ENCODE measurements at places on chromosomes 1 and 21. TPM values are rescaled to one million over a fixed set of nuclear protein-coding genes. Genes with fewer than 3 reads are reported as not detected.

Gene FAAH
- total RNA-seq = 10.7 TPM

Gene OR6K3
- total RNA-seq = not detected

Gene ESRRG
- not detected for total RNA-seq

Gene DCDC2B
- not detected for total RNA-seq

Gene PLPPR4
- total RNA-seq = not detected

Gene EEIG2
- total RNA-seq = 10.7 TPM

Gene GPR37L1
- not detected for total RNA-seq

DNA sequence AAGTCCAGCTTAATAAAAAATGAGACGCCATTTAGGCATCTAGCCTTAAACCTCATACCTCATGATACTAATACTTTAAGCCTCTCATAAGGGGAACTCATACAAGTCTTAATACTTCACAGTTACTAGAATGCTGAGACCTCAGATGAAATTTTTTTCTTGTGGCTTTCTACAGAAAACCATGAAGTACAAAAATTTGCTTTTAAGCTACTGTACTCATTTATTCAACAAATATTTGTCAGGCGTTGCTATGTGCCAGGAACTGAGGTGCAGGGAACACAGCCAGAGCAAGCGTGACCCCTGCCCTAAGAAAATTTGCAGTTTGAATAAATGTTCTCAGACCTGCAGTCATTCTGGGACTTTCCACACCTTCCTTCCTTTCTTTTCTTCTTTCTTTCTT, 150.6 kb downstream of the MRPL39 start:
- peaks cover 9% of the 10 kb centered on the region for H3K4me1 ChIP-seq
- H3K4me3 ChIP-seq = no peak overlapping the region
- H3K27ac ChIP-seq = peak overlapping the region; percentile 62
- no peaks in the 10 kb centered on the region for H3K27me3 ChIP-seq

- no peak overlapping the region for H3K27ac ChIP-seq
- H3K4me3 ChIP-seq = no peak overlapping the region
- no peaks in the 10 kb centered on the region for H3K4me1 ChIP-seq
- no peaks in the 10 kb centered on the region for H3K36me3 ChIP-seq
- no peaks in the 10 kb centered on the region for H3K27me3 ChIP-seq
These were observed 81.0 kb upstream of the LHX8 start for GRCh38 chr1:75053207-75053606.

DNA sequence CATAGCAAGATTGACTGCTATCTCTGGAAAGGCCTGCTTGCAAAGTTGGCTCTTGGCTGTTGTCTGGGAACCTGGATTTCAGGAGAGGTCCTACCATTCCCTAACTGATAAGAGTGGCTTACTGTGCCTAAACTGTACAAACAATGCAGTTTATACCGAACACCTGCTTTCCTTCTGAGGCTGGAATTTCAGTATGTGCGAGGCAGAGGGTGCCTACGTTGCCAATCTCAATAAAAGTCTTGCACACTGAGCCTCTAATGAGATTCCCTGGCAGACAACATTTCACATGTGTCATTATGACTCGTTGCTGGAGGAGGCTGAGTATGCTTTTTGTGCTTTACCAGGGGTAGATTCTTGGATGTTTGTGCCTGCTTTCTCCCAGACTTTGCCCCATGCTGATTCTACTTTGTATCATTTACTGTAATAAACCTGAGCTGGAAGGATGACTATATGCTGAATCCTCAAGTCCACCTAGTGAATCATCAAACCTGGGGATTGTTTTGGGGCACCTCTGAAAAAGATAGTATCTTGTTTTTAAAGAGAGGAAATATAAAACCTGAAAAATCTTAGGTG, 58.9 kb upstream of the GNG4 start:
- no peaks in the 10 kb centered on the region for H3K27me3 ChIP-seq
- no peak overlapping the region for H3K27ac ChIP-seq
- H3K36me3 ChIP-seq = peaks cover 6% of the 10 kb centered on the region
- no peak for DNase-seq
- H3K4me1 ChIP-seq = no peaks in the 10 kb centered on the region
- H3K4me3 ChIP-seq = no peak overlapping the region

- peaks cover 45% of the 10 kb centered on the region for H3K4me1 ChIP-seq
- no peaks in the 10 kb centered on the region for H3K36me3 ChIP-seq
- no peaks in the 10 kb centered on the region for H3K27me3 ChIP-seq
- no peak for DNase-seq
These were observed 535.9 kb downstream of the MATN1 start for GRCh38 chr1:30187413-30188023.

DNA sequence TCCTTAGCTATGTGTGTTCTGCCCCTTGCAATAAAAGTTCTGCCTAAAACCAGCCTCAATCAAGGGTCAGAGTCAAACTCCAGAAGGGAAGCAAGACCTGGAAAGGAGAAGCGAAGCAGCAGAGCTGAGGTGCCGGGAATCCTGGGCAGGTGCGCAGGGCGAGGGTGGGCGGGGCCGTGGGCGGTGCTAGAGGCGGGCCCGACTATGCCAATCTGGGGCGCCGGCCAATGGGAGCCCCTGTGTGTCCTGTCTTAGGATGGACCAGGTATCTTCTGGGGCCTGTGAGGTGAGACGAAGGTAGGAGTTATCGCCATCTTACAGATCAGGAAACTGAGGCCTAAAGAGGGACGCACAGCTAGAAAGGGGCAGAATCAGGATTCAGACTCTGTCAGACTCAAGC, 120.3 kb downstream of the PTPRU start:
- H3K27ac ChIP-seq = no peak overlapping the region
- no peak for DNase-seq
- H3K36me3 ChIP-seq = no peaks in the 10 kb centered on the region
- no peaks in the 10 kb centered on the region for H3K4me1 ChIP-seq
- H3K4me3 ChIP-seq = no peak overlapping the region

DNA sequence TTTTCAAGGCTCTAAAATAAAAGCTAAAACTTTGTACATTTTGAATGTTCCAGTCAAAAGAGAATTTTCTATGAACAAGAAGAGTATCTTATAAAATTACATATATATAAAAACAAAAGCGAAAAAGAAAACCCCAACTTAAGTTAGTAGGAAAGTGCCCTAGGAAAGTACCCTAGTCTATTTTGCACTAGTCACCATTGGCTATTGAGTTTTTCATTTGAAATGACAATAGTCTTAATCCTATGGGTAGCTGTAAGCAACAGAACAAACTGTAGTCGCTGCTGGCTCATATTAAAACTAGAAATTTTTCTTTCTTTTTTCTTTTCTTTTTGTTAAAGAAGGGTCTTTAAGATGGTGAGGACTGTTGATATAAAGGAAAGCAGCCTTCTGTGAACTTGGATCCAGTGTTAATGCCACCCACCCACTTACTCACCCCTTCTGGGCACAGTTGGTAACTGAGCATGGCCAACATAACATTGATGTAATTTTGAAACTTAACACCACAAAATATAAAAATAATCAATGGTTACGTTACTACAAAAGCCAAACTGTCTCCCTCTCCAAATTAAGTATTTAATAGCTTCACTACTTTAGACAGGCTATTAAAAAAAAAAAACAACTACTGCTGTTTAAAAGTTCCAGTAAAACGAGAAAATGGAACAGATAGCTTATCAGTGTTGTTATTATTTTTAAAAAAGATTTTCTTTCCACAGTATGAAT, 177.0 kb downstream of the EIF4G3 start:
- DNase-seq = no peak
- H3K4me3 ChIP-seq = no peak overlapping the region
- no peaks in the 10 kb centered on the region for H3K27me3 ChIP-seq

DNA sequence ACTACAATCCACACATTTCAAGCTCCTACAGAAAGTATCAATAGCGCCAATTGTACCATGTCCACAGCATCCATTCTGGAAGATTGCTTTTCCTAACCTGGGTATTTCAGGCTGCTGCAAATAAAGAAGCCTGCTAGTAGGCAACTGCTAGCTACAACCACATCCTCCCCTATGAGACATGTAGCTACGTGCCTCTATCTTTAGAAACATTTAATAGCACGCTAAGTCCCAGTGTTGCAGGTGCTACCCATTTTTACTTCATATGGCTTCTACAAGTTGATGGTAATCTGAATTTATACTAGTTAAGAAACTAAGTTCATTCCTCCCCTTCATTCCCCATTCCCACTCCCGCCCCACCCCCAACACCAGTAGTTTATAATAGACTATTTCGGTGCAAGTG, 7.4 kb upstream of the AMPD1 start:
- no peak overlapping the region for H3K4me3 ChIP-seq
- no peaks in the 10 kb centered on the region for H3K4me1 ChIP-seq
- H3K27me3 ChIP-seq = no peaks in the 10 kb centered on the region
- DNase-seq = no peak
- peaks cover 7% of the 10 kb centered on the region for H3K36me3 ChIP-seq

GRCh38 chr1:228706305-228706704, 29.0 kb upstream of the RHOU start:
- H3K4me3 ChIP-seq = no peak overlapping the region
- no peaks in the 10 kb centered on the region for H3K27me3 ChIP-seq
- H3K27ac ChIP-seq = no peak overlapping the region
- no peaks in the 10 kb centered on the region for H3K4me1 ChIP-seq
- DNase-seq = no peak
- no peaks in the 10 kb centered on the region for H3K36me3 ChIP-seq

GRCh38 chr1:110502402-110503151, 16.4 kb downstream of the KCNA10 start:
- H3K36me3 ChIP-seq = no peaks in the 10 kb centered on the region
- DNase-seq = no peak
- no peak overlapping the region for H3K27ac ChIP-seq
- H3K27me3 ChIP-seq = no peaks in the 10 kb centered on the region
- no peak overlapping the region for H3K4me3 ChIP-seq
- no peaks in the 10 kb centered on the region for H3K4me1 ChIP-seq

DNA sequence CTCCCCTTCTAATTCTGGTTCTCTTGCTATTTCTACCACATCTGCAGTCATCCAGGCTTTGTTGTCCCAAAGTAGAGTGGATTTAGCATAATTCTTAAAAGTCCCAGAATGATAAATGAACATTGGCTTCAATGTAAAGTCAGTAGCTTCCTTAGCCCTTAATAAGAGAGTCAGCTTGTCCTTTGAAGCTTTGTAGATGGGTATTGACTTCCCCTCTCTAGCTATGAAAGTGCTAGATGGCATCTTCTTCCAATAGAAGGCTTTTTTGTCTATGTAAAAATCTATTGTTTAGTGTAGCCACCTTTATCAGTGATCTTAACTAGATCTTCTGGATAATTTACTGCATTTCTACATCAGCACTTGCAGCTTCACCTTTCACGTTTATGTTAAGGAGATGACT, 181.4 kb upstream of the B3GALT2 start:
- no peaks in the 10 kb centered on the region for H3K36me3 ChIP-seq
- H3K27ac ChIP-seq = peak overlapping the region; percentile 33
- peak overlapping the region; percentile 46 for H3K4me3 ChIP-seq
- H3K27me3 ChIP-seq = no peaks in the 10 kb centered on the region
- peaks cover 15% of the 10 kb centered on the region for H3K4me1 ChIP-seq
- DNase-seq = peak; percentile 4

DNA sequence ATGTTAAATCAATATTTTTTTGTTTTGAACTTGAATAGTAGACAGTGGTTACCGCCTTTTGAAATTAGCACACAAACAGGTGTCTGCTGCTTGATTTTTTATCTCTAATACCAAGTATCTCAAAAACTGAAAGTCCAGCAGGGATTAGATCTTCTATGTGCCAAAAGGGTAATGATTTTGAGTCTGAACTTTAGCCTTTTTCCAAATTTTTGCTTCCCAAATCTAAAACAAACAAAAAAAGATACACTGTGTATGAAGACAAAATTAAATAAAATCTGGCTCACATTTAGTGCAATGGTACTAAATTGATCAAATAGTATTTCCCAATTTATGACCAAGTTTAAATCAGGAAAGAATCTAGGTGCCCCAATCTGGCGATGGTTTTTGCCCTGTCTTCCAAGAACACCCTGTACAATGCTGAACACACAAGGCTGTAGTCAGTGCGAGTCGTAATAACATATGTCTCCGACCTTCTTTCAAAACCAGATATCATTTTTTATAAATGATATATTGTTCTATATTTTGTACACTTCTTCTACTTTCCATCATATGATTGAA, 40.5 kb downstream of the PLPPR4 start:
- H3K27me3 ChIP-seq = no peaks in the 10 kb centered on the region
- H3K4me1 ChIP-seq = no peaks in the 10 kb centered on the region
- H3K4me3 ChIP-seq = no peak overlapping the region
- no peaks in the 10 kb centered on the region for H3K36me3 ChIP-seq
- no peak for DNase-seq
- no peak overlapping the region for H3K27ac ChIP-seq

DNA sequence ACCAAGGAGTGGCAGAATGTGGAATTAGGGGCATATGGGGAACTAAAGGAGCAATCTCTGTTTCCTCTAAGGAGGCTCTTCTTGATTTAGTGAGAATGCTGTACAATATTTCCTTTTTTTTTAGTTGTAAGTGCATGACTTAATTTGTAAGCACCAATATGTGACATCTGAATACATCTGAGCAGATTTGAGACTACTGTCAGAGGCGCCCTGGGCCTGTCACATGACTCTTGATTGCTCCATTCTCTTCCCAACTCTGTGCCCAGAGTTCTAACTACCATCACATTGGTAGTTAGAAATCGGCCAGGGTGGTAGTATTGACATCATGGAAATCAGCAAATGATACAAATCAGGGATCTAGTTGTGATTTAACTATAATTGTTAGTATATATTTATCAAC, 110.1 kb upstream of the LMO4 start:
- H3K4me3 ChIP-seq = no peak overlapping the region
- H3K27ac ChIP-seq = no peak overlapping the region
- H3K36me3 ChIP-seq = no peaks in the 10 kb centered on the region
- no peaks in the 10 kb centered on the region for H3K4me1 ChIP-seq
- no peak for DNase-seq

- no peaks in the 10 kb centered on the region for H3K27me3 ChIP-seq
- no peaks in the 10 kb centered on the region for H3K4me1 ChIP-seq
- H3K4me3 ChIP-seq = no peak overlapping the region
- no peak for DNase-seq
- H3K36me3 ChIP-seq = no peaks in the 10 kb centered on the region
These were observed 150.1 kb upstream of the IVNS1ABP start for GRCh38 chr1:185467122-185467521.

DNA sequence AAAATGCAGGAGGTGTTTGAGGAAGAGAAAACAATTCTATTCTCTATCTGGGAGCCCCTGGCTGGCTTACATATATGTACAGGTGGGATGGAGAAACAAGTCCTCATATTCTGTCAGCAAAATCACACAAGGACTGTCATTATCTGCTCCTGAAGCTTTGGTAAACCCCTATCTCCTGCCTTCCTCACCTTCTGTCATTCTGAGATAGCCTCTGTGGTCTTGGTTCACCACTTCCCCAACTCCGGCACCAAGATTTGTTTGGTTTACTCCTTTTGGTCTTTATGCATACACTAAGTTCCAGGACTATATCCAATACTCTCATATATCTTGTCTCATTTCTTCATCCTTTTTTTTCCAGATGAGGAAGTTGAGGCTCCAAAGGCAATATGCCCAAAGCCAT, 551.1 kb downstream of the PLPP3 start:
- H3K4me1 ChIP-seq = no peaks in the 10 kb centered on the region
- DNase-seq = no peak
- no peak overlapping the region for H3K4me3 ChIP-seq
- no peak overlapping the region for H3K27ac ChIP-seq

DNA sequence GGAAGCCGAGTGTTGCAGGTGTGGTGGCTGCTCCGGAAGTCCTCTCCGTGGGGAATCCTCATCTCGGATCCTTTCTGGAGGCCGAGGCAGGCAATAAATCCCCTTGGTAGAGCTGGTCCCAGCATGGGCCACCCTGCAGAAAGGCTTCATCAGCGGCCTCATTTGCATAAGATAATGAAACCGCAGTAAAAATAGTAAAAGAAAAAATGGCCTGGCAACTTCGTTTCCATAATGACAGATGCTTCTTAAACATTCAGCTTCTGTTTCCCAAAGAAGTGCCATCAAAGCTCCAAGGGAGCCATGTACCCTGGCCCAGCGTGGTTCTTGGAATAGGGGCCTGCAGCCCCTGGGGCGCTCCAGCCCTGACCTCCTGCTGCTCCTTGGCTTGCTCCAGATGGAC, 244.1 kb downstream of the GRIK3 start:
- H3K36me3 ChIP-seq = no peaks in the 10 kb centered on the region
- H3K4me1 ChIP-seq = no peaks in the 10 kb centered on the region
- no peak for DNase-seq
- no peak overlapping the region for H3K4me3 ChIP-seq
- no peaks in the 10 kb centered on the region for H3K27me3 ChIP-seq
